NCI-H526 (cell line): ENCODE measurements at places on chromosomes 2 and 18.

DNA sequence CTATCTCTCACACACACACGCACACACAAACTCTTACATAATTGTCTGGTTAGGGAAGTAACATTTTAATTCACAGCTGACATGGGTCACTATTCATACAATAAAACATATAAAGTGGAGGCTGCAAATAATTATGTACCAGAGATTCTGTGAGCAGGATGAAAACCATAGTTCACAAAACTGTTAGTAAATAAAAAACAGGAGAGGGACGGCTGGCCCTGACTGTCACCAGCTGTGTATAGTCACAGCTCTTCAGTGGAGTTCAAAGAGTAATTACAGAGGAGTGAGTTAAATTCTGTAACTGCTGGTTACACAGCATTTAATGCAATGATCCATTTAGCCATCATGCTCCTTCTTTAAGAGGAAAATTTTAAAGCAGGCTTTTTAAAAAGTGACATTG is 76.9 kb downstream of the NRXN1 start:
- DNase-seq: no peak

GRCh38 chr2:204909791-204910190 is 364.5 kb downstream of the PARD3B start:
- no peak for DNase-seq

GRCh38 chr2:55452879-55453278 is 33.2 kb upstream of the CCDC88A start:
- DNase-seq: no peak

DNA sequence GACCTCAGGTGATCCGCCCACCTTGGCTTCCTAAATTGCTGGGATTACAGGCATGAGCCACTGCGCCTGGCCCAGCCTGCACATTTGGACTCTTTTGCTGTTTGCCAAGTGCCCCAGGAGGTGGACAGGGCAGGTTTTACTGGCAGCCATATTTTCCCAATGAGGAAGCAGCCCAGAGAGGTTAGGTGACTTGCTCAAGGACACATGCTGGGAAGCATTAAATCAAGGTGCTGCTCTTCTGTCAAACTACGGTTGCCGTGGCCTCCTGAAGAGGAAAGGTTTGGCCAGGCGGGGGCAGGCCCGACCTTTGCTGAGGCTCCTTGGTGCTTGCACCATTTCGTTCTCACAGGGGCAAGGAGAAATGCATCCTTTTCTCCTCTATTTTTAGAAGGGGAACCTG is 44.0 kb downstream of the DNMT3A start:
- DNase-seq: no peak

GRCh38 chr18:37332628-37333420 is 232.8 kb downstream of the CELF4 start:
- no peak for DNase-seq

GRCh38 chr2:15111718-15112117 is 449.4 kb downstream of the NBAS start:
- no peak for DNase-seq

DNA sequence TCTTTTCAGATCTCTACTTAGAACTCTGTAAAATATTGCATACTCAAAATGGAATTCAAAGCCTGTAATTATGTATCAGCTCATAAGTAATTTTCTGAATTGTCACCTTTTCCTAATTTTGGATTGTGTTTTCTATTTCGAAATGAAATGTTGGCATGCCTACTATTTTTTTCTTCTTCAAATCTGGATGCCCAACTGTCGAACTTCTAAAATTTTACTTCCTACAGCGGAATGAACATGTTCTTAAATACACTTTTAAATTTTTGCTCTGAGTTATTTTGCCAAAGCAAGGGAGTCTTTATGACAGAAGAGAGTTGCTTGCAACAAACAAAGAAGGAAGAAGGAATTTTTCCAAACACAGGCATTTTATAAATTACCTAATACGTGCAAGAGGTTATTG is 336.0 kb downstream of the ADCYAP1 start:
- DNase-seq: no peak

- peak; percentile 85 for DNase-seq
Measured at GRCh38 chr2:200379481-200380090, 73.1 kb downstream of the SPATS2L start.

DNA sequence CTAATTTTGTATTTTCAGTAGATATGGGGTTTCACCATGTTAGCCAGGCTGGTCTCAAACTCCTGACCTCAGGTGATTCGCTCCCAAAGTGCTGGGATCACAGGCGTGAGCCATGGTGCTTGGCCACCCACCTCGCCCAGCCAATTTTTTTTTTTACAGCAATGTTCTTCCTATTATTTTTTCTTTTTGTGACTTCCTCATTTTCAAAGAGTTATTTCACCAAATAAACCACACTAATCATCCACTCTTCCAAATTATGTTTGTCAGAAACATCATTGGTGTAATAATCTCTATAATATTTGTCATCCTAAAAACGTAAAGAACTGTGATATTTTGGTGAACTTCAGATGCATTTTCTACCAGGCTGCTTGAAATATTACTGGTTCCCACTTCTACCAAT is 16.3 kb upstream of the PDCL3 start:
- no peak for DNase-seq

DNA sequence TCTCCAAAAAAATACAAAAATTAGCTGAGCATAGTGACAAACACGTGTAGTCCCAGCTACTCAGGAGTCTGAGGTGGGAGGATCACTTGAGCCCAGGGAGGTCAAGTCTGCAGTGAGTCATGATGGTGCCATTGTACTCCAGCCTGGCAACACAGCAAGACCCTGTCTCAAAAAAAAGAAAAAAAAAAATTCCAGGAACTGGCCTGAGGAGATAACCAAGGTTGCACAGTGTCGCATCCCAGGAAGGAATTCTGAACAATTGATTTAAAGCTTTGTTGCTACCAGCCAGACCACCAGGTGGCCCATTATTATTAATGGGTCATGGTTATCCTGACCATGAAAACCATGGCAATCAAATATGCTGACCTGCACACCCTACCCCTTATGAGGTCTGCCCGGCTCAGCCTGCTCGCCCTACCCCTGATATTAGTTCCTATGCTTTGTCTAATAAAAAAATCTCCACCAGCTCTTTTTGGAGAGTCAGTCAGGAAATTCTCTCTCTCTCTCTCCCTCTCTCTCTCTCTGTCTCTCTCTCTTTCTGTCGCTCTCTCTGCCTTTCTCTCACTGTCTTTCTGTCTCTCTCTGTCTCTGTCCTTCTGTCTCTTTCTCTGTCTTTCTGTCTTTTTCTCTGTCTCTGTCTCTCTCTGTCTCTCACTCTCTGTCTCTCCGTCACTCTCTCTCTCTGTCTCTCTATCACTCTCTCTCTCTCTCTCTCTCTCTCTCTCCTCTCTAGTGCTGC is 73.7 kb downstream of the NCAPH start:
- no peak for DNase-seq

- peak; percentile 68 for DNase-seq
Measured at GRCh38 chr2:45168711-45169338, 159.6 kb upstream of the SIX2 start.

DNA sequence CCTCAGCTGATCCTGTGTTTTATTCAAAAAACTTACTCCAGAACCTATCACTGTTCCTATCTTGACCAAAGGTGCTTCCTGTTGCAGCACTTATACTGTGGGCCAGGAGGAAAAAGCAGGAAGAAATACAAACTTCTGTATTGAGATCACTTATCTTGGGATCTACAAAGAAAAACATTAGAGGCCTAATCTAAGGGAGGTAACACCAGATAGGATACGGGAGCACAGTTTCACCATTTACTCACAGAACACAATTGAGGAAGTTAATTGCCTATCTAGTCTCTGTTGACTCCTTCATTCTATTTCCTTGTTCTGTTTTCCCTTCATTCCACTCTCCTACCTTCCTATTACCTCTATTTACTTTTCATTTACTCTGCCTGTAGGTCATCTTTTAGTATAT is 287.2 kb upstream of the LINC00305 start:
- DNase-seq: no peak

- DNase-seq: no peak
Measured at GRCh38 chr2:236238751-236239150, 25.5 kb downstream of the ASB18 start.

DNA sequence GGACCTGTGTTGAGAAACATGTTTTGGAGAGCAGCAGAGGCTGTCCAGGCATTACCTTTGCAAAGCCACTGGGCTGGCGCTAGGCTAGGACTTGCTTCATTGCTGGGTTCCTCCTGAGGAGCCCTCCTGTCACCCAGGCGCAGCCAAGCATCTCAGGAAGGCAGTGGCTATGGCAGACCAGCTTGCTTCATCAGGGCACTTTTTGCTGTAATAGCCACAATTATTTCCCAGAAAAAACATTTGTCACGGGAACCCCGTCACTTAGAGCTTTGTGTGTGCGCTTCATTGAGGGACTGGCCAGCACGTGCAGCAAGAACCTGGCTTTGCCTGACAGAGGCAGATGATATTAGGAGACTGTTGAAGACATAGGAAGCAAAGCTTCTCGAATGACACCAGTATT is 36.4 kb downstream of the SLC20A1 start:
- DNase-seq: no peak

- DNase-seq: no peak
Measured at GRCh38 chr2:48548840-48549239, 18.9 kb downstream of the STON1 start.

- DNase-seq: peak; percentile 73
Measured at GRCh38 chr2:154589514-154589913, 109.0 kb upstream of the KCNJ3 start.

GRCh38 chr2:43005975-43006833 is 213.8 kb upstream of the HAAO start:
- no peak for DNase-seq

GRCh38 chr2:19141234-19142004 is 217.0 kb downstream of the OSR1 start:
- DNase-seq: no peak

DNA sequence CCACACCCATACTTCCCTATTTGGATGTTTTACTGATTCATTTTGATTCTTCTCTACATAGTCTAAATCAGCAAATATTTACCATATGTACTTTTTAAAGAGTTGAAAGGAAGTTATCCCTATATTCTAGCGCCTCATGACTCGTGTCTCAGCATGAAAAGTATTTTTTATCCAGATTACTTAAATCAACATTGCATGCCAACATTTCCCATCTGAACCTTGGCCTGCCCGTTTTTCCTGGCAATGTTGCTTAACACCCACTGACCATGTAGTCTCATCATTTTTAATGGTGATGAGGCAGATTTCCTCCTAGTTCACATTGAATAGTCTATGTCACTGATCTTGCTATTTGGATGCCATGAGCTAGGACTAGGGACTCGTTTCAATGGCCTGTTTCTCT is 13.2 kb upstream of the SCYGR5 start:
- DNase-seq: no peak

GRCh38 chr2:238644095-238645081 is 203.5 kb upstream of the TWIST2 start:
- no peak for DNase-seq

GRCh38 chr2:147792966-147793617 is 51.7 kb upstream of the ACVR2A start:
- no peak for DNase-seq

GRCh38 chr2:120453635-120453998 is 107.7 kb downstream of the INHBB start:
- DNase-seq: no peak

DNA sequence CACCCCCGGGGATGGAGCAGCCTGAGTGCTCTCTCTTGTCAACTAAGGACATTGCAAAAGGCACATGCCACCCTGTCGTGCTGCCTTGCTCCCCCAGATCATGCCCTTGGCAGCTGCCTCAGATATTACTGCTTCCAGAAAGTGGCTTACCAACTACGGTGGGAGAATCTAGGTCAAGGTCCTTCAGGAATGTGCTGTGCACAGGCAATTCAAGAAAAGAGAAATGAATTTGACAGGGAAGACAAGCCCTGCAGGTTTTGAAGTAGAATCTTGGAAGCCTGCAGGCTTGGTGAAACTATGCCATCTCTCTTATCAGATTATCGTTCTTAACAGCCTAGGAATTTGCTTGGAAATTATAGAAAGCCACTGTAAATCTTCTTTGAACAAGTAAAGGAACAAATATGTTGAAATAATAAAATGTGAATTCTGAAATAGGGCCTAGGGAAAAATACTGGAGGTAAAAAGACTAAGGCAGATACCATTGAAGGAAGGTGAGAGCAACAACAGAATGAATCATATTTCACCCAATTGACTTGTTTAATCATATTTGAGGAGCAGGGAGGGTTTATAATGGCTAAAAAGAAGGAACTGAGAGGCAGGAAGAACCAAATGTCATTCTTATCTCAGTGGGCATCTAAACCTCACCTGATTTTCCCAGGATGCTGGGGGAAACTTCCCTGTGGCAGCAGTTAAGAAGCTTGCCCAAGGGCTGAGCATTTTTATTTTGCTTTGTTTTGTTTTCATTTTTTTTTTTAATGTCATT is 94.0 kb upstream of the GLS start:
- no peak for DNase-seq

DNA sequence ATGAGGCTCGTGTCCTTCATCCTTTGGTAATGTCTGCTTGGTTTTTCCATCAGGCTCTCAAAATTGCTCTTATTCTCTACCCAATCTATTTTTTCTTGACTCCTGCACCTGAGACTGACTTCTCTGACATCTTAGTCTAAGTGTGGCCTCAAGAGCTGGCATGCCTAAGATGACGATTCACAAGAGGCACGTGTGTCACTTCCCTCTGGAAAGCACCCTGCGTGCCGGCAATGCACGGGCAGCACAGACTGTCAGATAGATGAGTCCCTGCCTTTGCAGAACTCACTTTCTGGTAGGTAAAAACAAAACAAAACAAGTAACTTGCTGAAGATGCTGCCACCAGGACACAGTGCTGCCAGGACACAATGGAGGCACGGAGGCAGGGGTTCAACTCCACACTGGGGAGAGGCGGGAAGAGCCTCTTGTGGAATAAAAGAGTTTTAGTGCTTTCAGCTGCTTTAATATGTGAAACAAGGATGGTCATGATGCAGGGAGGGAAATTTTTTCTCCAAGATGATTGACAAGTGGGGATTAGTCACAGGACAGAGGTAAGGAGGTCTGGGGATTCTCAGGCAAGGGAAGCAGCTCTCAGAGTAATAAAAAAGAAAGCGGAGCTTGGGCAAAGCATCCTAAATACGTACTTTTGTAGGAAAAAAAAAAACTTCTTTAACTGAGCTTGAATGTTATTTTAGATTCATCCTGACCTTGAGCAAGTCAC is 27.3 kb downstream of the CYB5A start:
- no peak for DNase-seq

DNA sequence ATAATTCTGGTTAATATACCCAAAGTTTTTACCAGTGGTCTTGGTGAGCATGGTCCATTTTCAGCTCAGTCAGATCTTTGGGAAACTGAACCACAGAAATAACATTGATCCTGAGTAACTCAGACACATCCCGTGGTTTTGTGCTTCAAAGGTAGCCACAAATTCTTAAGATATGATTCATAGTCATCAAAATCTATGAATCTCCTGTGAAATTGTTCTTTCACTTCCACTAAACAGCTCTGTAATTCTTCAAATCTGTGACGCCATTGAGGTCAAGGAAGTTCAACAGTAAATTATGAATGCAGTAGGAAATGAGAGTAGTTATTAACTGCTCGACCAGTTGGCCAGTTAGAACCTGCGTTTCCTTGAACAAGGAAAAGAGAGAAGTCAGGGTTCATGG is 147.3 kb downstream of the IRS1 start:
- no peak for DNase-seq

- no peak for DNase-seq
Measured at GRCh38 chr18:34461266-34461665, 236.6 kb upstream of the NOL4 start.
